Stimulated activated CD4-positive, alpha-beta T cell treated with anti-CD3 and anti-CD28 coated beads, TNF-alpha, amount 100 ng/mL, for 1 hour (primary cell): ENCODE measurements at places on chromosomes 3 and 15.

DNA sequence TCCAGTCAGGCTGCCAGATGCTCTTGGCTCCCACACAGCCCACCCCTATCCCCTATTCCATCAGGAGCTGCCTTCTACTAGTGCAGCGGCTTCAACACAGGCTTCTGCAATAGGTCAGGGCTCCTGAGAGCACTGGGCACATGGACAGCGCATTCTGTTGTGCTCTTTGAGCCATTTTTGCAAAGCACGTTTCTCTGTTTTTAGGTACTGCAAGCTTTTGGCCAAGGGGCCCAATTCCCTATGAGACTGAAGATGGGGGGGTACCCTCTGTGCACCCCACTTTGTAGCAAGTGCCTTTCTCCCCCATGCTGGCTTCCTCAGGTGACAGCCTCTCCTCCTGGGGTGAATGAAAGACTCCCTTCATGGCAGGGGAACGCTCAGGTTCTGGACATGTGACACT, 31.2 kb downstream of the CHDH start:
- no peak for DNase-seq

- DNase-seq, result no peak
Observed at GRCh38 chr3:48621461-48621869, at the start of gene TMEM89. TMEM89 (minus strand) TSS chr3:48621769; CDS start chr3:48621756, 13 bp downstream.

DNA sequence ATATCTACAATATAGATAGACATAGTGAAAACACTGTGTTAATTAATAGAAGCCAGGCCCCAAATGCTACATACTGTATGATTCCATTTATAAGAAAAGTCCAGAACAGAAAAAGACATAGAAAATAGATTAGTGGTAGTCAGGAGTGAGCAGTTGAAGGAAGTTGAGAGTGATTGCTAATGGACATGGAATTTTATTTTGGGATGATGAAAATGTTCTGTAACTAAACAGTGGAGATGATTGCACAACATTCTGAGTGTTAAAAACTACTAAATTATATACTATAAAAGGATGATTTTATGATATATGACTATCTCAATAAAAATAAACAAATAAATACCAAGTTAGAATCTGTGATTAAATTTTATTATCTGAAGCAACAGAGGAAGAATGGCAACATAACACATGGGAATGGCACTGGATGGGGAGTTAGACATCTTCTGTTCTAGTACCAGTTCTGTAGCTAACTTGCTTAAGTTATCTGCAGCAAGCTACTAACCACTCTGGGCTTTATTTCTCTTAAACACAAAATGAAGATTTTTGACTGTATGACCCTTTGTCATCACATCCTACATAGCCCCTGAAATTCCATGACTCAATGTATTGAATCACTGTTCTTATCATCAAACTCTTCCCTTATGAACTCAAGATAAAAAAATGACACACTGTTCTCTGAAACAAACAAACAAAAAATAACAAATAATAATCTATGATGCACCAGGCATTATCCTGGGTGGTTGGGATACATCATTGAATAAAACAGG, 612.7 kb downstream of the TBL1XR1 start:
- DNase-seq, result no peak

- no peak for DNase-seq
Observed at GRCh38 chr15:77335298-77335697, 84.6 kb downstream of the PEAK1 start.

- DNase-seq, result no peak
Observed at GRCh38 chr15:29031502-29032228, 145.9 kb downstream of the APBA2 start.

DNA sequence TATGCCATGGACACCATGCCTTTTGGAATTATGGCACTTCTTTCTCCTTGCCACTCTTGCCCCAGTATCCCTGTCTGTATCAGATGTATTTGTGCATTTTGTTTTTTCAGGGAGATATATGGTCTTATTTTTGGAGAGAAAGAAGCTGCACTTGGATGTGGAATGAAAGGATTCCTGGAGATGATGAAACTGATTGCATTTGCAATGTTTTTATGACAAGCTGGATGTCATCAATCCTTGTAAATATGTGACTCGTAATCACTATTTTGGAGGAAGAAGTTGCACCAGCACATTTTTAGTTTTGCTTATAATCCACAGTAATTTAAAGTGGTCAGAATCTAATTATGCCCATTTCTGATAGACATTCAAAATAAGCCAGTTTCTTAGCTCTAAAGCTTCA, 165.0 kb downstream of the NR1D2 start:
- no peak for DNase-seq

DNA sequence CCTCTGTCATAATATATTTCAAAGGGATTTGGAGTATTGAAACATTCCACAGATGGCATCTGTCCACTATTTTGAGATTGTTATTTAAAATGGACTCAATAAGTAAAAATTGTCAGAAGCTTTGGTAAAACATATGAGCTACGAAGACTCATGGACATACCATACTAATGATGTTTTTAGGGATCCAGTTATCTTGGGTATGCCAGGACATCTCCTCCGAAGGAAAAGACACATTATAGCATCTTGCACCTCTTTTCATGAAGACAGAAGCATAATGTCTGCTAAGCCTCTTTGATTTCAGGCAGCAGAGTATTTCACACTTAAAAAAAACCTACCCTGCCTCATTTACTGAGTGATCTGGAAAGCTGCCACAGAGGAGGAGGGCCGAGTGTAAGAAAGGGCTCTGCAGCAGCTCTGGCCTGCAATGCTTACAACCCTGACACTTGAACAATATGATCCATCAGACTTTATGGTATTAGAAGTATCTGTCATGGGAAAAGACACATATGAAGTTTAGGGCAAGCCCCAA, 284.8 kb downstream of the TUSC7 start:
- no peak for DNase-seq

- no peak for DNase-seq
Observed at GRCh38 chr3:56894881-56895431, 93.2 kb upstream of the ARHGEF3 start.

- no peak for DNase-seq
Observed at GRCh38 chr15:28025413-28025812, 73.7 kb downstream of the OCA2 start.

DNA sequence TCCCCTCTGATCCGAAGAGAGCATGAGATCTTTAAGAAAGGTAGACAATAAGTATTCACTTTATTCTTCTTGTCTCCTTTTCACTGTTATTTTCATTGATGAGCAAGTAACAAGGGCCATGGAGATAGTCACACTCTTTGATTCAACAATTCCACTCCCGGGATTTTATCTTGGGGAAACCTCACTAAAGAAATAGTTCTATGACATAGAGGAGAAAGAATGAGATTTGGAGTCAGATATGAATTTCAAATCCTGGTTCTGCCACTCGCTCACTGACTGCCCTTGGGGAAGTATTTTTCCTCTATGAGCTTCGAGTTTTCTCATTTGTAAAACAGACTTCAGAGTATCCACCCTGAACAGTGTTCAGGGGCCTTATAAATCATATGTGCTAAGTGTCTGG, 514.6 kb downstream of the NLGN1 start:
- no peak for DNase-seq

GRCh38 chr15:42264795-42265194, 8.2 kb upstream of the GANC start:
- DNase-seq, result no peak

- DNase-seq, result no peak
Observed at GRCh38 chr3:64397573-64397972, 172.3 kb upstream of the PRICKLE2 start.

DNA sequence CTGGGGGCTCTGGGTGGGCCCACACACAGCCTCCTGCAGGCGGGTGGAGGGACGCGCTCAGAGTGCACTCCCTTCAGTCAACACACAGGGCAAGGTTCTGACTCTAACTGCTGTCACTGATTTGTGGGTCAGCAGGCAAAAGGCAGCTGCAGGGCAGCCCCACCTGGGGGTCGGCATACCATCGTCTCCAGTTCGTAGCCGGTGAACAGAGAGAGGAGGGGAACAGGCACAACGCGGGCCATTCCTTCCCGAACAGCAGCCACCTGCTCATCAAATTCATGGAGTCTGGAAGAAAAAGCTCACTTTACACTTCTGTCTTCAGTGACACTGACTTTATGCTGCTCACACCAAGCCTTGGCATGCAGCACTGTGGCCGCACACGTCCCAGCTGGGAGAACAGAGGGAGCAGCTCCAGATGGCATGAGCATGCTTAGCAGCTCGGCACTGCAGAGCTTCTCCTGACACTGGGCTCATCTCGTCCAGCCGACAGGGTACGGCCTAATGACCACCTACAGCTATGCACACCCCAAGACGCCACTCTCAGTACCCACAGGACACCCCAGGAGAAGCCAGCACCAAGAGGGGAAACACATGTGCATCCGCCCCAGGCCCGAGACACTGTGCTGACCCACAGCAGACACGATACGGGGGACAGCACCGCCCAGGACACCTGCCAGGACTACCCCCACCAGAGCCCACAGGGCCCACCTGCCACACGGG, 14.4 kb upstream of the OCA2 start:
- DNase-seq, result no peak

- no peak for DNase-seq
Observed at GRCh38 chr15:91884606-91885005, 31.1 kb downstream of the SLCO3A1 start.

DNA sequence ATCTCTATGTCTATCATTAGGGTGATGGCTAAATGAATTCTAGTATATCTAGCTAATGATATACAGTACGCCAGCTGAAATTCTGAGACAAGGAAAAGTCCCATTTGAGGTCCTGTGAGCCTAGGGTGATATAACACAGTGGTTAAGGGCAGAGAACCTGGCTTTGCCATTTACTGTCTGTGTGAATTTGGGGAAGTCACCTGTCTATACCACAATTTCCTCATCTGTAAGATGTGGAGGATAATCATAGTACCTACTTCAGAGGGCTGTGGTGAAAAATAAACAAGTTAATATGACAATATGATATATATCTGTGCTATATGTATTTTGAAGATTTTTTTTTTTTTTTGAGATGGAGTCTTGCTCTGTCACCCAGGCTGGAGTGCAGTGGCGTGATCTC, 9.8 kb upstream of the ANKDD1A start:
- no peak for DNase-seq

- no peak for DNase-seq
Observed at GRCh38 chr15:83854950-83855707, 201.2 kb downstream of the ADAMTSL3 start.

DNA sequence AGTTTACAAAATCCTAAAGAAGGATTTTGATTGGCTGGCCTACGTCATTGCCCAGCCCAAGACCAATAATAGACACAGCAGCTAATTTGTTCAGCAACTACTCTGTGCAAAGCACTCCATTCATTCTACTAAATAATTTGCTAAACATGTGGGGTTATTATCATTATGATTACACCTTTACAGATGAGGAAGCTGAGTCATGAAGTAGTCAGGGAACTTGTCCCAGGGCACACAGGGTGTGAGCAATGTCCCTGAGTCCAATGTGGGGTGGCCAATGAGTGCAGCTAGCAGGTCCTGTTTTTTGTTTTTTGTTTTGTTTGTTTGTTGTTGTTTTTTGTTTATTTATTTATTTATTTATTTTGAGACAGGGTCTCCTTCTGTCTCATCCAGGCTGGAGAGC, 183.6 kb downstream of the ABHD5 start:
- DNase-seq, result no peak

DNA sequence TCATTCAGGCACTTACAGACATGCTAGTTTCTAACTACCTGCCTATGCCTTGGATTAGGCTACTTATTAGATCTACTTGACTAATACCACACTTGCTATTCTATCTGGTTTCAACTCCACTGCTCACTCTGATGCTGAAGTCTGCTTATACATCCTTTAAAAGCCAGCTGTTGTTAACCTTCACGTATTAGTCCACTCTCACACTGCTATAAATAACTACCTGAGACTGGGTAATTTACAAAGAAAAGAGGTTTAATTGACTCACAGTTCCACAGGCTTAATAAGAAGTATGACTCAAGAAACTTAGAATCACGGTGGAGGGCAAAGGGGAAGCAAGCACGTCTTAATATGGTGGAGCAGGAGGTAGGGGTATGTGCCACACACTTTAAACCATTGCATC, 47.7 kb upstream of the ANKRD28 start:
- no peak for DNase-seq

DNA sequence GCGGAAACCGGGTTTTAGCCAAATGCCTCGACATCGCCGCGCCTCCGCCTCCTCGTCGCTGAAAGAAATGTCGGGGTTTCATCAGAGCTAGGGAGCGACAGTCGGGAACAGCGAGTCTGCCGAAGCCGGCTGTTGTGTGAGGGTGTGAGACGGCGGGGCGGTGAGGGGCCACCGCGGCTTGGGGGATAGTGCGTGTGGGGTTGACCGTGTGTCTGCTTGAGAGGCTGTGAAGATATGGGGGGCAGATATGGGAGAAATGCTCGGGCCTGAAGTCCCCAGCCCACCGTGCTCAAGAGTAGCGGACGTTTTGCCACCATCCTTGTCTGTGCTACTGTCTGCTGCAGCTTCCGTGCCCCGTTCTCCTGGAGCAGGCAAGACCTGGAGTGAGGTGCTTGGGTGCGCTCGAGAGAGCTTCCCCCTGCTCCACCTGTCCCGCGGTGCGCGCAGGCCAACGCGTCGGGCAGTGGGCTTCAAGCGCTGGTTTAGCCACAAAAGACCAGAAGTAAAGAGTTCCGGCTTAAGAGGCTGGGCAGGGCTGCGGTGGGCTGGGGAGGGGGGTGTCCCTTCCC, 716 bp upstream of the ISLR2 start:
- DNase-seq, result no peak

- DNase-seq, result no peak
Observed at GRCh38 chr3:162602619-162603018, 1106.0 kb downstream of the OTOL1 start.

DNA sequence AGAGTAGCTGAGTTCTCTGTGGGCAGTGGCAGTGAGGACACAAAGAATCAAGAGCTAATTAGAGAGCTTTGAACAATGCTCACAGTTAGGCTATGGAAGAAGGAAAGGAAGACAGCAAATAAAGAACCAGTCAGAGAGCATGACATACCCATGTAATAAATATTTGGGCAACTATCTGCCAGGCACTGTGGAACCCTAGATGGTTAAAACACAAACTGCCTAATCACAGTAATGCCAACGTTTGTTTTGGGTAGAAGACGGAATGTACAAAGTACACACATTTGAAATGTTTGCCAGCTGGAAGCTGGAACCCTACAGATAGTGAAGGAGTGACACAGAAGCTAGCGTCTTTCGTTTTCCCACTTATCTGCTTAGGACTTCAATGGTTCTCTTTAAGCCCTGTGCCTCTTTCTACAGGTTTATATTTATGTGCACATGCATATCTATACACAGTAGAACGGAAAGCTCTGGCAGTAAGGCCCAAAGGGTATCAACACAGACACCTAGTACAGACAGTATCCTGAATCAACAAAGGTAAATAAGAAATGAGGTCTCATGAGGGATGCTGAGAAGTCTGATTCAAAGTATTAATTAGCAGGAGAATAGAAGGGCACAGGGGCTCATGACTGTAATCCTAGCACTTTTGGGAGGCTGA, 44.6 kb downstream of the ANKRD28 start:
- no peak for DNase-seq
